ENCODE measurements at places on chromosomes 6 and 20.

DNA sequence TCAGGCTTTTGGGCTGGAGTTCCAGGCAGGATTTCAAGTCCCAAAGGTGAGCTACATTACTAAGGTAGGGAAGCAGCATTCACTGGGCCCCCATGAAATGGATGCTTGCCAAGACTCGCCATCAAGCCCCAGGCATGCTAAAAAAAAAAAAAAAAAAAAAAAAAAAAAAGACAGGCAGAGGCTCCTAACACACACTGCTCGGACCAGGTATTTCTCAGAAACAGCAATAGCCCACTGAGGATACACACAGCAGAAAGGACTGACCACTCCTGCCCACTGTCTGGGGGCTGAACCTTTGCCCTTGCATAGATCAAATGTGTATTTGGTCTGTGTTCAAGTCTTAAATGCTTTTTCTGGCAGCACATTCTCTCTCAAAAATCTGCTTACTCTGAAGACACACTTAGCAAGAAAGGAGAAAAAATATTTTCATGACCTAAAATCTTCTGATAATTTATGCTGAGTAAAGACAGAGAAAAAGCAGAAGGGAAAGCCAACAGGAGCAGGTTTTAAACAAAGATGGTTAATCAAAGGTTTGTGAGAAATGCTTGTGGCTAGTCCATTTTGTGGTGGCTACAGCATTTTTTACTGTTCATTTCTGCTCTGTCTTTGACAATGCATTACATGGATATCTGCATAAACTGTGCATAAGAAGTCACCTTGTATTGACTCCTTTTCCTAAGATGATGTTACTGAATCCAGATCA is 37.9 kb upstream of the BEND6 start:
- no peak for DNase-seq

- DNase-seq, result peak; percentile 65
Observed at GRCh38 chr20:58109126-58109880, 119.2 kb downstream of the ANKRD60 start.

GRCh38 chr6:152634773-152635172 is 2.4 kb downstream of the SYNE1 start:
- no peak for DNase-seq

DNA sequence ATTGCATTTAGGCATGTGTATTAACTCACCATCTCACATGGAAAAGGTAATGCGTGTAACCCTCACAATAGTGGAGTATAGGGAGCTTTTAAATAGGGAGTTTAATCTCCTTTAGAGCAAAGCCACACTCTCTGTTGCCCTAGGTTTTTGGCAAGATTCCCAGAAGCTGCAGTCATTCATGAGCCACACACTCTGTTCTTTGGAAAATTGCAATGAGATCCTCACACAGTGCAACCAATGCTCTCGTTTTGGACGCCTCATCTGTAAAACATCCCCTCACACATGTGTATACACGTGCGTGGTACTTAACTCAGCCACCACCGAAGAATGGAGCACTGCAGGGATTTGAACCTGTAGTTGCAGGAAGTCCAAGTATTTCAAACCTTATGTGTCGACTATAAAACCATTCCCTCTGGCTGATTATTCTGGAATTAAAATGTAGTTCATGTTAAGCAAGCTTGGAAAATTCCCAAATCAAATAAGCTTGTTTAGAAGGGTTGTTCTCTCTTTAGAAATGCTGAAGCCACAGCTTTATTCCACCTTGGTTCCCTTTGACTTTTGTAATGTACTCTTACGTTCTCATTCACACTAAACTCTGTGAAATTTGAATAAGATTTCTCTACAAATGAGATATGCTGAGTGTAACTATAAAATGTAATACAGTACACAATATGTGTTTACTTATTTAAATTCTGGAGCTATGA is 489.8 kb upstream of the MANEA start:
- DNase-seq, result peak; percentile 21

DNA sequence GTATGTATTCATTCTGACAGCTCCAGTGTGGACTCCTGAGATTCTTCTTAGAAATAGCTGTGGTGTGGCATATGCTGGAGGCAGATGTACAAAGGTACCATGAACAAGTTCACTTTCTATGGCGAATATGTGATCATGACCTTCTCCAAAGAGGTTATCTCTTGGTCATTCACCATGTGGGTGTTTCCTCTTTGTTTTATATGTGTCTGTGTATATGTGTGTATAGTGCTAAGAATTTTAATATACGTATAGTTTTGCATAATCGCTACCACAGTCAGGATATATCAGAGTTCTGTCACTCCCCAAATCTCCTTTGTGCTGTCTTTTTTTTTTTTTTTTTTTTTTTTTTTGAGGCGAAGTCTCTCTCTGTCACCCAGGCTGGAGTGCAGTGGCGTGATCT is 47.1 kb downstream of the PHACTR2 start:
- DNase-seq, result no peak

- DNase-seq, result no peak
Observed at GRCh38 chr6:1242446-1242845, 69.5 kb upstream of the FOXQ1 start.

DNA sequence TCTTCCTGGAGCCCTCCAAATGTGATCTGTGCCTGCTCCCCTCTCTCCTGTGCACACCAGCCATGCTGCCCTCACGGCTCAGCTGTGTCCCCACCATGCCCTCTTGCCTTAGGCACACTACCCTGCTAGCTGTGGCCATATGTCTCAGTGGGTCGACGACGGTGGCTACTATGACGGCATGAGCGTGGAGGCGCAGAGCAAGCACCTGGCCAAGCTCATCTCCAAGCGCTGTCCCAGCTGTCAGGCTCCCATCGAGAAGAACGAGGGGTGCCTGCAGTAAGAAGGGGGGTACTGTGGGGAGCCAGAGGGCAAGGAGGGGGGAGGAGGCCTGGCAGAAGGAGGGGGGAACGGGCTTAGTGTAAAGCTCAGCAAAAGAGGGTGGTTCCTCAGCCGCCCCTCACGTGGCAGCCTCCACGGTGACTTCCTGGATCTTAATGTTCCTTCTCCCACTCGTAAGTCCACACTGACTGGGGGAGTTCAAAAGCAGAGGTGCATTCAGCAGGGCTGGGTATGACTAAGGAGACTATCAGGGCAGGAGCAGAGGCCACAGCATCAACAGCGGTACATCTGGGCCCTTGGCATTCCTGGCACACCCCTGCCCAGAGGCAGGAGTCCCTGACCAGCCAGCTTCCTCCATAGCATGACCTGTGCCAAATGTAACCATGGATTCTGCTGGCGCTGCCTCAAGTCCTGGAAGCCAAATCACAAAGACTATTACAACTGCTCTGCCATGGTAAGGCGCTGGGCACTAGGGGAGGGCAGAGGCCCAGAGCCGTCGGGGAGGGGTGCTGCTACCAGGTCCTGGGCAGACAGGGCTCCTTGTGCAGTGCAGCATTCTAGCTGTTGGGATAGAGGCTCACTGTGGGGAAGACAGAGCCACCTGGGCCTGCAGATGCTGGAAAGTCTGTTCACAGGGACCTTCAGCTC is 8.0 kb downstream of the DNPH1 start:
- DNase-seq, result no peak

DNA sequence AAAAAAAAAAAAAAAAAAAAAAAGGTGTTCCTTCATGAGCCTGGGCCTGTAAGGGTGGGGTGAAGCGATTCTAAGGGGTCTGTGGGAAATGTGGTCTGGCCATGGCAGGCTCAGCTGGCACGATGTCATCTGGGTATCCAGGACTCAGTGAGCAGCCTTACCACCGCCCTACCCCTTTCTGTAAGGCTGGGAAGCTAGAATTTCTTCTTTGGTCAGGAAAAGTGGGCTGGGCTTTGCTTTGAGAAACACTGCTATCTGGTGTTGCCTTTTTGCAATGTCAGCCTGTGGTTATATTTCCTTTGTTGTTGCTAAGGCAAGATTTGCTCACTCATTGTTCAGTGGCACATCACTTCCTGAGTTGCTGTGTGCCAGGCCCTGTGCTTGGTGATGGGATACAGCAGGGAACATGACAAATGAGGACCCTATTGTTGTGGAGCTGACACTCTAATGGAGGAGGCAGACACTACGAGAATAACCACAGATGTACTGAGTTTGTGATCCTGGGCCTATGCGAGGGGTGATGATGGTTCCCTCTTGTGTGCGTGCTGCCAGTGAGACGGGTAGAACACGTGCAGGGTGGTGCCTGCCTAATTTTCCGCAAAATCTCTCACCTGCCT is 45.9 kb upstream of the ZNFX1 start:
- peak; percentile 69 for DNase-seq

GRCh38 chr20:10667560-10668167 is 6.1 kb downstream of the JAG1 start:
- DNase-seq, result peak; percentile 63

All from RCC 7860 (cell line).